Effector CD4-positive, alpha-beta T cell (primary cell): ENCODE measurements at places on chromosomes 16 and 17.

- no peak for DNase-seq
Observed at GRCh38 chr16:12166271-12166670, 189.7 kb downstream of the SNX29 start.

DNA sequence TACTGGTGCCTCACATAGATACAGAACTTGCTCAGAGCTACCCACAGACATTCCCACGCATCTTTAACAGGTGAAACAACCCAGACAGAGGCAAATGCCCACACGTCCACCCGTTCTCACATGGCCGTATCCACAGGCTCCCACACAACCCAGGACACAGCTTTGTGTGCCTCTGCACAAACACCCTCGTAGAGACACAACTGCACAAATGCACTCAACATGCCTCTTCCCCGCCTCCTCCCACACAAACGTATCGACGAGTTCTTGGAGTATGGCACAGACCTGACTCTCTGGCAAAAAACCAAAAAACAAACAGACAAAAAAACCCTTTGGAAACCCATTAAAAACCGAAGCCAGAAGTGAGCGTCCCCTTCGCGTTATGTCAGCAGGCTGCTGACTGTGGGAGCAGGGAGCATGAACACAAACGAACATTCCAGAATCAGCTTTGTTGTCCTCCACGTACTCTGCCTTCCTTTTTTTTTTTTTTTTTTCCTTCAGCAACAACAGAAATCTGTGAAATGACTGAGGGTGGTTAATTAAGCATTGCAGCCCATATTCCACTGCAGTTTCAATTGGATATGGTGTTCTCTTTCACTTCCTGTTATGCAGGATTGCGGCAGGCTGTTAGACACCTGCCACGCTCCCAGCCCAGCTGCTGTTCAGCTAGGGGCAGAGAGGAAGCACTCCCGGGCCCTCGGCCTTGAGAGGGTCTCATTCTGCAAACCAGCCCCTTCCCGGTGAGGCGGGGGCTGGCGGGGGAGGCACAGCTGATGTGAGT lies 313.7 kb downstream of the MAF start:
- no peak for DNase-seq

DNA sequence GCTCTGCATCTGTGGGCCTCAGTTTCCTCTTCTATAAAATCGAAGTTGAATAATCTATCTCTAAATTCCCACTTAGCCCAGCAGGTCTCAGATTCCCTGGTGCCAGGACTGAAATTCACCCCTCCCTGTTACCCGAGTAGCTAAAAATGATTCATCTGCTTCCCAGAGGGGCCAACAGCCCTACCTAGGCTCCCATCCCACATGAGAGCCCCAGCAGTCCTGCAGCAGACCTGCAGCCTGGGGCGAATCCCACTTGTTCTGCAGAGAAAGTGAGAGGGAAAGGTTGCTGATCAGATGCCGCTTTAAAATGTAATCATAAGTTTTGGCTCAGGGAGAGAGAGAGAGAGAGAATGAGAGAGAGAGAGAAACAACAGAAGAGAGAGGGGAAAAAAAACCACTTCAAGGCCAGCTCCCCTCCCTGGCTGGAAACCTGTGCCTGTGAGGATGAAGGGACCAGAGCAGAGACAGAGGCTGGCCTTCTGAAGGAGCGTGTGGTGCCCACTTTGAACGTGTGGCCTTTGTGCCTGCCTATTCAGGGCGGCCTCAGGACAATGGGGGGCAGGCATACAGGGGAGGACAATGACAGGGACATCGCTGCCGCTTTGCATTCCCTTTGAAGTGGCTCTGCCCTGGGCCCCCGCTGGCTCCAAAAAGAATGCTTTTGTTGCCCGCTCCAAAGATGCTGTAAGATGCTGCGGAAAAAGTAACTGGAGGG lies 85.2 kb upstream of the NKD1 start:
- DNase-seq: no peak

DNA sequence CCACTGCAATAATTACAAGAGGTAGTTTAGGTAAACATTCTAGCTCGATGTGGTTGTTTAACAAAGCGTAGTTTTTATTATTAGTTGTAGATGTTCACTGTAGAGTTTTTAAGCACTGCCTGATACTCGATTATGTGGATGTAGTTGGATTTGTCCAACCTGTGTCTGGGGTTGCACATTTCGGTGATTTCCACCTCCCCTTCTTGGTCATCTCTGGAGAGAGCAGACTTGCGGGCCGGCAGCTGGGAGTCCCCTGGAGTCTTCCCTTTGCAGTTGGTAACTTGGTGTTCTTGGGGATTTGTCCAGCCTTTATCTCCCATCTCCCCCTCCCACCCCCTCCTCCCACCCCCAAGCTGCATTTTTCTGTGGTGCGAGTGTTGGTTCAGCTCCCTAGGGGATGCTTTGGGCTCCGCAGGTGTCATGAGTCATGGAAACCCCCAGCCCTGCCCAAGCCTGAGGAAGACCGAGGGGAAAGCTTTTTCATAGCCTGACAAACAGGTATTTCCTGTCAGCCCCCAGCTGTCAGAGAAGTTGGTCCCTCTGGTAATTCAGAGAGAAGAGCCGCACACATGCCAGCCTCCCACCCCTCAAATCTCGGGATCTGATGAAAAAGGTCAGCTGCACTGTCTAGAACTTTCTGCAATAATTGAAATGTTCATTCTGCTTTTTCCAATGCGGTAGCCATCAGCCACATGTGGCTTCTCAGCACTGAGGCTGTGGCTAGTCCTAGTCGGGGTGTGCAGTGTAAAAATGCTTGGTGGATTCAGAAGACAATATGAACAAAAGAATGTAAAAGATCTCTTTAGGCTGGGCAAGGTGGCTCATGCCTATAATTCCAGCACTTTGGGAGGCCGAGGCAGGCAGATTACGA lies 50.3 kb downstream of the KSR1 start:
- DNase-seq: no peak

DNA sequence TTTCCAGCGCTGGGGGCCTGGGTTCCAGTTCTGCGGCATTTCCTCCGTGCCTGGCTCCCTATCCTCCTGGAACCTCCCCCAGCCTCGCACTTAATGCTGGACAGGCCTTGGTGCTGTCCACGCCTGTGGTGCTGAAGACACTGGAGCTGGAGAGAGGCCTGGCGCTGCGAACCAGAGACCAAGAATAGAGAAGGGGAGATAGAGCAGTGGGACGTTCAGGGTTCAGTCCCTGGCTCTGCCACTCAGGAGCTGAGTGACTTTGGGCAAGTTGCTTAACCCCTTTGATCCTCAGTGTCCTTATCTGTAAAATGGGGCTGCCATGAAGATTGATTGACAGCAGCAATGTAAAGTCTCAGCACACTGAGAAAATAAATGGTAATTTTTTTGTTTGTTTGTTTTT lies 11.9 kb downstream of the SBK1 start:
- DNase-seq: no peak

- DNase-seq: no peak
Observed at GRCh38 chr17:51739245-51739886, 419.1 kb downstream of the CA10 start.

DNA sequence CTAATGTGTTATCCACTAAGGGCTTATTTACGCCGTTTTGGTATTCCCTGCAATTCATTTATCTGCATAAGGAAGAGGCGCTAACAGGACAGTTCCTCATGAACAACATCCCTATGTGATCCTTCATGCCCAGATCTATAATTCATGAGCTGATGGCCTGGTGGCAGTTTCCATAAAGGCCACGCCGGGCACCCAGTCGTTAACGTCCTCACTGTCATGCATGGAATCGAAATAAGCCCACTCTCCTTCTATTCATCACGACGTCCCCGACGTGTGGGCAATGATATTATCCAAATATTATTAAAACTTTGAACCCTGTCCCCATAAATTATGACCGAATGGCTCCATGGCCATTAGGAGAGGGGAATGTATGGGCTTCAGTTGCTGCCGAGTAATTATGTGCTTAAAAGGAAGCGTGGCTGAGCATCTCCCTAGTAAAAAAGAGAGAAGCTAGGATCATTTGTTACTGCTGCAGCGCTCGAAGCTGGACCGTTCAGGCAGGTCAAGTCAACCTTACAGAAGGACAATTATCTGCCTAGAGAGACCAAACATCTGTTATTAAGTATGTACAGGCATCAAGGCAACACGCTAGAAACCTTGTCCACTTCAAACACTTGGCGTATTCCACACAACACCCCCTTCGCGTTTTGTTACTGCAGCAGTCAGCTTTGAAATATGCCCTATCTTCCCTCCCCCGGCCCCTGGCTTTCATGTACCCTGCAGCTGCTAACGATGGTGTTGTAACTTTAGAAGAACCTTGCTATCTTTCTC lies 94.0 kb upstream of the SALL1 start:
- no peak for DNase-seq

DNA sequence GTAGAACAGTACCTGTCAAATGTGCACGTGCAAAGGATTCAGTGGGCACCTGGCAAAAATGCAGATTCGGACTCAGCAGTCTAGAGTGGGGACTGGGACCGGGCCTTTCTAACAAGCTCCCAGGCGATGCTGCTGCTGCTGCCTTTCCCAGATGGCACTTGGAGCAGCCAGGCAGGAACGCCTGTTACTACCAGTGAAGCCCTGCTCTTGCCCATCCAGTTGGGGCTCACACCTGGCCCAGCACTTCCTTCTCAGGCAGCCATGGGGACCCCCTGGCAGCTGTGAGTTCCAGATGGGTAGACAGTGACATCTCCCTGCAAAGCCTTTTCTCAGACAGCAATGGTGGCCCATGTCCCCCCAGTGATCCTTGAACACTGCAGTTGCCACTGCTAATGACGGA lies 30.4 kb downstream of the KDM8 start:
- no peak for DNase-seq

DNA sequence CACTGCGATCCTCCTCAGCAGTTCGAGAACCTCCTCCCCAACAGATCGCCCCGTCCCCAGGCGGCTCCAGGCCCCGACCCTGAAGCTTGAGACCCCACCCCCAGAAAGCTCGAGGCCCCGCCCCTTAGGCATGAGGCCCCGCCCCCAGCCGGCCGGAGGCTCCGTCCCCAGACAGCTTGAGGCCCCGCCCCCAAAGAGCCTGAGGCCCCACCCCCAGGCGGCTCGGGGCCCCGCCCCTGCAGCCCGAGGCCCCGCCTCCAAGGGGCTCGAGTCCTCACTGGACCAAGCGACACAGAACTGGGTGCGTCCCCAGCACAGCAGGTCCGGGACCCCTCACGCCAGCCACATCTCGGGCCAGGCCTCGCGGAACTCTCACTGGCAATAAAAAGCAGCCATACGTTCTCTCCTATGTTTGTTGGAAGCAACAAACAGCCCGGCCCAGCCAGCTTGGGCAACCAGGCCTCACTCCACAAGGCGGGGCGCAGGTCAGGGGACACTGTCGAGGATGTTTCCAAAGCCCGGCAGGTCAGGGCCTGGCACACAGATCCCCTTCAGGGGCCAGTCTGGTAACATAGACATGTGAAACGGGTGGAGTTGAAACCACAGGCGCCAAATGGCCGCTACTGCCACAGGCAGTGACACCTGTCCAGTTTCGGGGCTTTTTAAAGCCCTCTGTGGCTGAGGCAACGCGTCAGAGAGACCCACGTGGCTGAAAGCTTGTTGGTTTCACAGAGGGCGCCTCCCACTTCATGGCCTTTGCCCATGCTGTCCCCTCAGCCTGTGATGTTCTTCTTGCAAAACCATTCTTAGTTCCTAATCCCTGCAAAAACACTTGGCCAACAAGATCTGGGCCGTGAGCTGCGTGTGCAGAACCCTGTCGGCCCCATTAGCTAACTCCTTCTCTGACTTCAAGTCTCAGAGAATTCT lies 224.2 kb downstream of the PARN start:
- no peak for DNase-seq

- no peak for DNase-seq
Observed at GRCh38 chr17:17560975-17561374, 30.5 kb downstream of the PEMT start.

DNA sequence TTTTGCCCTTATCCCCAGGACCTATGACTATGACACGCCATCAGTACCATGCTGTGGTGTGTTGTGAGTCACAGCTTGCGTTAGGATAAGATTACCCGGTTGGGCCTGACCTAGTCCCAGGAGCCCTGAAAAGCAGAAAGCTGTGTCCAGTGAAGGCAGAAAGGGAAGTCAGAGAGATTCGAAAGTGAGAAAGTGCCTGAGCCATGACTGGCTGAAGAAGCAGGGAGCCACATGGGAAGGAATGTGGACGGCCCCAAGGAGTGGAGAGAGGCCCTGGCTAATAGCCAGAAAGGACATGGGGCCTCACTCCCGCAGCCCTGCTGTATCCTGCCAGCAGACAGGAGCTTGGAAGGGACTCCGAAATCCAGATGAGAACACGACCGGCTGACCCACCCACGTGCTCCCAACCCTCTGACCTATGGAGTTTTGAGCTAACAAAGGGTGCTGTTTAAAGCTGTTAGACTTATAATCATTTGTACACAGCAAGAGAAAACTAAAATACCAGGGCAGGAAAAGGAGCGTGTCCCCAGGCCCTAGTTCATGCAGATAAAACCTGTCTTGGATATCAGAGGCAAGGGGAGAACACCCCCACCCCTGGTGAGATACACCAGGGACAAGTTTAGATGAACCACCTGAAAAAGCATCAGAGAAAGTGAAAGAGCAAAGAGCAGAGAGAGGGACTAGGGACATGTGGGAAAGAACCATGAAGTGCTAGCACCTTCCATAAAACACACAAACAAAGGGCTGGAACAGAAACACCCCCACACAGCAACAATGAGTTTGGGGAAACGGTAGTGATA lies 115.3 kb downstream of the SLC39A11 start:
- no peak for DNase-seq

GRCh38 chr16:4005731-4006130 lies 110.5 kb downstream of the ADCY9 start:
- no peak for DNase-seq
